ENCODE measurements at places on chromosomes 3 and 15.

- no peak for DNase-seq
Measured at GRCh38 chr3:128349963-128350599, 116.6 kb downstream of the DNAJB8 start.

GRCh38 chr15:79394231-79394630, 37.9 kb upstream of the MINAR1 start:
- no peak for DNase-seq

- no peak for DNase-seq
Measured at GRCh38 chr15:35181538-35181937, 96.4 kb upstream of the NANOGP8 start.

- DNase-seq = no peak
Measured at GRCh38 chr3:175297216-175297615, 438.1 kb downstream of the NAALADL2 start.

GRCh38 chr15:73530649-73531048, 87.7 kb downstream of the REC114 start:
- DNase-seq = no peak

DNA sequence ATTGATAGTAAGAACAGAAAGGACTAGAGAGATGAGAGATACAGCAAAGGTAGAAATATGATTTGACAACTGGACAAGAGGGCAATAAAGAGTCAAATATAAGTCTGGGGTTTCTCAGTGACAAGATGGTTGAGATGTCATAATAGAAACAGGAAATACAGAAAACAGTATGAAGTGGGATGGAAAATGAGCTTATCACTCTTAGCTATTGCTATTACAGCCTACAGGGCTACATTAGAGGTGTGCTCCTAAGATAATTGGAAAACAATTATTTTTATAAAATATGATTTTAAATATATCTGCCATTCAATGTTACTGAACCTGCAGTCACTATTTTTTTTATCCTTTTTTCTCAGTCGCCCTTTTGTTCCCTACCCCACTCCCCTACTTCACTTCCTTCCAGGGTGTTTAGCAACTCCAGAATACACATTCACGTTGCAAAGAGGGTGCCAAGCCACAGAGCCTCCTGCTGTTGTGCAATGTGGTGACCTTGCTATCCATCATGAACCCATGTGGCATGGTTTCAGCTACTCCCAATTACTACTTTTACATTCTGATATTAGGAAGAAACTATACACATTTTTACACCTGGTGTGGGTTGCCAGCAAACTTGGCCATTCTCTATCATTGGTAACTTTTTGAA, 6.0 kb downstream of the NRG4 start:
- no peak for DNase-seq

- DNase-seq = no peak
Measured at GRCh38 chr3:54582424-54582823, 345.4 kb downstream of the LRTM1 start.

DNA sequence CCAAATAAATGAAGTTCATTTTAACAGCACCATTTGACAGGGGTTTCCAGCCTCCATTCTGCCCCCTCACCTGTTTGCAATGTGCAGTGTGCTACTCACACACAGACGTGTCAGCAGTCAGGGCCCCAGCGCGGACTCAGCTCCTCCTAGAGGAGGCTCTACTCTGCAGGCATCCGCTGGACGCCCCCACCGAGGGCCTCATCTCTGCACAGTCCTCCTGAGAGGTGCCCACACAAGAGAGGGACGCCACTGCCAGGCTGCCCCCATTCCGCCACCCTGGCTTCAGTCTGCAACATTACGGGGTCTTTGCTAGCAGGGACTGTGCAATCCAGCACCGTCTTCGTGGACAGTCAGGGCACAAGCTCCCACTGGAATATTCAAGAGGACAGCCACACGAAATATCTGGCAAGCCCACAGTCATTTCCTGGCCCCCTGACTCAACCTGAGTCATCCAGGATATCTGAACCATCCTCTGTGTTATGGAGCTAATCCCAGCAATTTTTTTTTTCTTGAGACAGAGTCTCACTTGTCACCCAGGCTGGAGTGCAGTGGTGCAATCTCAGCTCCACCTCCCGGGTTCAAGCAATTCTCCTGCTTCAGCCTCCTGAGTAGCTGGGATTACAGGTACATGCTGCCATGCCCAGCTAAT, 255.0 kb downstream of the OCA2 start:
- DNase-seq = no peak

DNA sequence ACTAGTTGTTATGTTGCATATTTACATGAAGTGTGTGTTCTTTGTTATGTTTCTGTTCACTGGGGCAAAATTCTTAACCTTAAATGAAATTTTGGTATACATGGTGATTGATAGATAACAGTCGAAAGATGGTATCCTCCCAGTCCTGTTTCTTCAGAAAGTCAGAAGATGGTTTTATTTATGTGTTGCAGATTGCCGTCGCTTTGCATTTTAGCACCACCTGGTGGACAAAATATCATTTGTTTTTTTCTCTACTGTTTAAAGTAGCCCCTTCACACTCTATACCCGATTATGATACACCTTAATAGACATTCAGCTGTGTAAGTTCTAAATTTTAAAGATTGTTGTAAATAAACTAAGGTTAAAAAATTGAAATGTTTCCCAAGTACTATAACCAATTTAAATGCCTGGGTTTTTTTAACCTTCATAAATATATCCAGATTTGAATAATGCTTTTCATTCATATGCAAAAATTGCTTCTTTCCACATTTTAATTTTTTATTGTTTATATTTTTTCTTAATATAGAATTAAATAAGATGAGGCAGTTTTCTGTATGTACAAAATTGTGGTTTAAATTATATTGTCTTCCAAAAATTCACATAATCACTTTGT, 152.2 kb downstream of the ALCAM start:
- no peak for DNase-seq

- DNase-seq = no peak
Measured at GRCh38 chr3:127903611-127904375, 11.2 kb upstream of the KBTBD12 start.

- DNase-seq = no peak
Measured at GRCh38 chr15:63072023-63072650, 29.6 kb downstream of the TPM1 start.

GRCh38 chr3:129954514-129954913, 20.0 kb upstream of the TRH start:
- no peak for DNase-seq

GRCh38 chr3:19799115-19799514, 134.9 kb downstream of the EFHB start:
- no peak for DNase-seq

DNA sequence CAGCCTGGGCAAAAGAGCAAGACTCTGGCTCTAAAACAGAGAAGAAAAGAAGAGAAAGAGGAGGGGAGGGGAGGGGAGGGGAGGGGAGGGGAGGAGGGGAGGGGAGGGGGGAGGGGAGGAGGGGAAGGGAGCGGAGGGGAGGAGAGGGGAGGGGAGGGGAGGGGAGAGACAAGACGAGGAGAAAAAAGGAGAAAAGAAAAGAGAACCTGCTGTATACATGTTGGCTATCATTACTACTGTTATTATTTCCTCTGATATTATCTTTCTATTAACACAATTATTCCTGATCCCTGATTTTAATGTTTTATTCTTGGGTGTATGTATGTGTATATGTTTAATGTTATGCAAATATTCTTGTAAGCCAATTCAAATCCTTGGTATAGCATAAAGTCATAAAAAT, 46.9 kb downstream of the PLD1 start:
- DNase-seq = no peak

DNA sequence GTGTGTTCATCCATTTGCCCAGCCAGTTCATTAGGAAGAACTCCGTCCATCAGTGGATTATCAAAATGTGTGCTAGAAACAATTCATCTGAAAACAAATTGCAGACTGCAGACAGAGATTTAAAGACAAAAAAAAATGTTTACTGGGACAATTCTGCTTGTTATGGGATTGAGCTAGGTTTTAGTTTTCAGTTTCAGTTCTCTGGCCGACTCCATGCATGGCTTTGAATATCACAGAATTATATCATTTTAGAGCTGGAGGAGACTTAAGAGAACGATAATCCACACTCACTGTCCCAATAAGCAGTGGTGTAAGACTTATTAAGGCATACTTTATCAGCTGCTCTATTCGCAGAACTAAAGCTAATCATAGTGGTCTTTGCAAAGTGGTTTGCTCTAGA, 51.1 kb downstream of the TFG start:
- no peak for DNase-seq

- DNase-seq = no peak
Measured at GRCh38 chr3:69649120-69650065, 89.9 kb upstream of the MITF start.

DNA sequence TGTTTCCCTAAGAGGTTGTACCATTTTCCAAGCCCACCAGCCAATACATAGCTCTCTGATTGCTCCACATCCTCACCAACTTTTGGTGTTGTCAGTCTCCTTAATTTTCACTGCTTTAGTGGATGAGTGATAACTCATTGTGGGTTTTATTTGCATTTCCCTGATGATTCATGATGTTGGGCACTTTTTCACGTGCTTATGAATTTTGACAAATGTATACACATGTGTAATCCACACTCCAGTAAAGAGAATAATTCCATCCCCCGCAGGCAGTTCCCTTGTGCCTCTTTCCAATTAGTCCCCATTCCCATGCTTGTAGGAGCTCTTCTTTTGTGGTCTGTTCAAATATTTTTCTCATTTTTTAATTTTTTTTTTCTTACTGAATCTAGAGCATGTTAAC, 52.4 kb downstream of the ANP32A start:
- DNase-seq = no peak

GRCh38 chr3:107426223-107426622, 49.0 kb downstream of the CCDC54 start:
- DNase-seq = no peak

DNA sequence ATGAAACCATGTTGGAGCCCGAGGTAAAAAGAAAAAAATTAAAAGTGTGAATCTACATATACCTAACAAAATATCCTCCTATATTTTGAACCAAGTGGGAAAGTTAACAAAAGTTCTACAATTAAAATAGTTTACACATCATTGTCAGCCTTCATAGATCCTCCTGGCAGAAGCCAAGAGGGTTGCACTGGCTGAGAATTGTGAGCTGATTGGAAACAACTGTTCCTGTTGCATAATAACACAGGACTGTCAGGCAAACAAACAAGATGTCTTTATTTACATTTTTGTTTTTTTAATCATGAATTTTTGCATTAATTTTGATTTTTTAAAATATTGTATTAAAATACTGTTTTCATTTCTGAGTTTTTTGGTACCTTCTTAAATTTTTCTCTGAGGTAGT, 215.2 kb upstream of the MME start:
- DNase-seq = no peak

DNA sequence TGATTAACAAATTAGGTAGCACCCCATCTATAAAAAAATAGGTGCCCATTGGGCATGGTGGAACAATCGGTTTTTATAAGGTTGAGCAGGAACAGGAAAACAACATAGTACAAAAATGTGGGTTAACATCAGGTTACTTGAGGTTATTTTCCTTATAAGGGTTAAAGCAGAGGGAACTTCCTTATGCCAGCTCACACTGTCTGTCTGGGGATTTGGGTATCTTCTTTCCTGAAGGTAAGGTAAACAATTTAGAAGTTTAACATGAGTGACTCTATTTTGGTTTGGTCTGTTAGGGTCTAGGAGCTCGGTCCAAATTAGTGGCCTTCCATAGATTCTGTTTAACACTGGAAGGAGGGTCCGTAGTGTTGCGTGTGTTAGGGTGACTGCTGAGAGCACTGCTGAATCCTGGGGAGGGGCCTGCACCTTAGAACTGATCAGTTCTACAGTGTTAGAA, 14.7 kb downstream of the CHD2 start:
- DNase-seq = no peak

- no peak for DNase-seq
Measured at GRCh38 chr3:46957092-46957820, 19.3 kb downstream of the CCDC12 start.

DNA sequence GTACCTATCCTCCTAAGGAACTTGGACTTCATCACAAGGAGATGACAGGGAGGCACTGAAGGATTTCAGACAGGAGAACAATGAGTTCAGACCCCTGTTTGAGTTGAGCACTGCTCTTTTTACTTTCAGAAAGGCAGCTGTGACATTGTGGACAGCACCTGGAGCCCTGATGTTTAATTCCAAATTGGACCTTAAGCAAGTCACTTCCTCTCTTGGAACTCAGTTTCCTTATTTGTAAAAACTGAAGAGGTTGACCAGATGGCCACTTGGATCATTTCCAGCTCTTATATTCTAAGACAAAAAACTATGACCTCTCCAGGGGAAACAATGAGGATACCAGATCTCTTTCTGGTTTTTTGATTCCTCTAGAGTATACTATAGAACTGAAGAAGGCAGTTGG, 34.1 kb upstream of the SMAD3 start:
- no peak for DNase-seq

All from cortex of kidney (tissue), 1 donor.